ENCODE measurements at places on chromosomes 2 and 18. TPM values are rescaled to one million over a fixed set of nuclear protein-coding genes. Genes with fewer than 3 reads are reported as not detected.

The TNFAIP6 gene
- total RNA-seq, result not detected

The DSG3 gene
- total RNA-seq, result 218 TPM

The COLEC12 gene
- not detected for total RNA-seq

The MYO3B gene
- 3.3 TPM for total RNA-seq

The TRABD2A gene
- 1.7 TPM for total RNA-seq

The ID2 gene
- total RNA-seq, result 20.0 TPM

The ANKRD62 gene
- total RNA-seq, result not detected

The AP1S3 gene
- 75.5 TPM for total RNA-seq

The OBSL1 gene
- 35.9 TPM for total RNA-seq

The DYNC2LI1 gene
- 14.1 TPM for total RNA-seq

The STARD6 gene
- 0.51 TPM for total RNA-seq

The RAX gene
- not detected for total RNA-seq
